AG10803 (cell line): ENCODE measurements at places on chromosomes 3 and 15.
A peak's percentile ranks its signal among the peaks of the same experiment; 100 is the strongest.

DNA sequence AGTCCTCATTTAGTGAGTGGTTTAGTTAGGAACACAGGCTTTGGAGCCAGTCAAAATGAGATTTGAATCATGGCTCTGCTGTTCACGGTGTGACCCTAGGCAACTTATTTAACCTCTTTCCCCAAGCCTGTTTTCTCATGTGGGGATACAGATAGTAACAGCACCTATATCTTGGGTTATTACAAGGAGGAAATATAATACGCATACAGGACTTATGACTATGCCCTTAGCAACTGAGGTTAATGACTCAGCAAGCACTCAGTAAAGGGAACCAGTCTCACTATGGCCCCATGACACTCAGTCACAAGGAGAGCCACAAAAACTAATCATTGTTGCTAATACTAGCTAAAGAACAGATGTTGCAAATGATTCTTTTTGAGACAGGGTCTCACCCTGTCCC, 45.9 kb downstream of the SUMF1 start:
- peak; percentile 29 for DNase-seq

- DNase-seq = no peak
Observed at GRCh38 chr15:58287891-58288290, 143.9 kb upstream of the LIPC start.

DNA sequence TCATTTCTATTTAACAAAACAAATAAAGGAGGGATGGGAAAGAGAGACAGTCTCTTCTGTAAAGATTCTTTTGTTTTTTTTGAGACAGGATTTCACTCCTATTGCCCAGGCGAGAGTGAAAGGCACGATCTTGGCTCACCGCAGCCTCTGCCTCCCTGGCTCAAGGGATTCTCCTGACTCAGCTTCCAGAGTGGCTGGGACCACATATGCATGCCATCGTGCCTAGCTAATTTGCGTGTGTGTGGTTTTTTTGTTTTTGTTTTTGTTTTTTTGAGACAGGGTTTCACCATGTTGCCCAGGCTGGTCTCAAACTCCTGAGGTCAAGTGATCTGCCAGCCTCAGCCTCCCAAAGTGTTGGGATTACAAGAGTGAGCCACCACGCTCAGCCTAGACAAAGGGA, 23.3 kb downstream of the STAG1 start:
- peak; percentile 96 for DNase-seq

- DNase-seq = no peak
Observed at GRCh38 chr3:168864107-168865021, 768.6 kb upstream of the GOLIM4 start.

- DNase-seq = no peak
Observed at GRCh38 chr3:9342696-9343095, 20.2 kb upstream of the THUMPD3 start.

DNA sequence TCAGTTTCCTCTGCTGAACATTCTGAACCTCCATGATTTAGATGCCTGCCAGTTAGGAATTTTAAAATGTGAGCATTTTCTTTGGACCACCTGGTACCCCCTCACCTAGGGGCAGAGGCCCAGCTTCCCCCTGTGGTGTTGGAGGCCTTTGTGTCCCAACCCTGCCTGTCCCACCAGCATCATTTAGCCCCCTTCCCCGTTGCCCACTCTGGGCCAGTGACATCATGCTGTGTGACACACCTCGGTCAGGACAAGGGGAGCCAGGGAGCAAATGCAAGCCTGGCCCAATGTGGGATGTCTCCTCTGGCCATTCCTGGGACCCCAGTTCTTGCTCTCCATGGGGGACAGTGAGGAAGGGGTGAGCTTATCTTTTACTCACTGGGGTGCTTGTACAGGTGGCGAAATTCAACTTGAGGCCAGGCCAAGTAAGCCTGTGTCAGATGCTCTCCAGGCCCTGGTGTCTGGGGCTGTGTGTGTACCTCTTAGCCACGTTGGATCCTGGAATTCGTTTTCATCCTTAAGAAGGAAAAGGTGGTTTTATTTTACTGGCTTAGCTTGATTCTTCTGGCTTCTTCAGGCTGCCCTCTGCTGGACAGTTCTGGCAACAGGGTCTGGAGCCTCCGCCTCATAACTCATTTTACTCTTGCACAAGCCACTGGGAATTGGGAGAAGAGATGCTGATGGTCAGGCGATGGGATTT, 49.7 kb upstream of the MYZAP start:
- peak; percentile 80 for DNase-seq

DNA sequence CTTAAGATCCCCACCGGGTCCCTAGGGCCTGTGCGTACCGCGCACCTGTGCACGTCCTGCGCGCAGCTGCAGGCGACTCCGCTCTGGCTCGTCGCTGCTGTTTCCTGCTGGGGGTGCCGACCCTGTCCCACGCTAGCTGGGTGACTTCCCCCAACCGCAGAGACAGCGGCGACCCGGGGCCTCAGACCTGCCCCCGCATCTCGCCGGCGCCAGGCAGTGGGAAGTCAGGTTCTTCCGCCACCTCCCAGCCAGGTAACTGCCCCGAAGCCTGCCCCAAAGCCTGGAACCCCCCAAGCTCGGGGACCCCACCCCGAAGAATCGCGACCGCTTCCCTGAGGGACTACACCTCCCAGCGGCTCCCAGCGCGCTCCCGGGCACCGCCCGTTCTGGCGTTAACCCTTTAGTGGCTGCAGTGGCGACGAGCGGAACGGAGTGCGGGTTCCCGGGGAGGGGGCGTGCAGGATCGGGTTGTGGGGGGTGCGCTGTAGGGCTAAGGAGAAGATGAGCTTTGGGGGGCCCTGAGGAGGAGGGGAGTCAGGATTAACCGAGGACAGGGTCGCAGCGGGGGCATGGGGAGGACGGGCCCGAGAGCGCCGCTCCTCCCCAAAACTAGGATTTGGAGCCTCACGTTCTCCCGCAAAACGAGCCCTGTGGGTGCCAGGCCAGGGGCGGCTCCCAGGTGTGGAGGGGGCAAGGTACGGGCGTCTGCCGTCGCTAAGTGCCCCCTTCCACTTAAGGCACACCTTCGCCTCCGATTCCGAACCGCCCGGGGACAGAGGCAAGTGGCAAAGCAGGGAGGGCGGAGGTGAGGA, 589 bp downstream of the NEIL1 start:
- DNase-seq = no peak

DNA sequence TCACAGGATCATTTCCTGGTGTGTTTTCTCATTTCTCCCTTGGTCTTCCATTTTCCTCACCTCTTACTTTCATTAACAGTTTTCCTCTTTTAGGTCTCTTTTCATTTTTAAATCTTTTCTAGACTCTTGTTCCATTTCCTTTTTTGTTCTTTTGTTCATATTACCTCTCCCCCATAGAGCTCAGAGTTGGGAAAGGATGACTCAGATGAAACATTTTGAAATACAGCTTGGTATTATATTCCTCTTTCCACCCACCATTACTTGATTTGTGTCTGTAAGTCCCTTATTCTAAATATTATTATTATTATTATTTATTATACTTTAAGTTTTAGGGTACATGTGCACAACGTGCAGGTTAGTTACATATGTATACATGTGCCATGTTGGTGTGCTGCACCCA, 153.1 kb downstream of the VGLL3 start:
- DNase-seq = no peak

DNA sequence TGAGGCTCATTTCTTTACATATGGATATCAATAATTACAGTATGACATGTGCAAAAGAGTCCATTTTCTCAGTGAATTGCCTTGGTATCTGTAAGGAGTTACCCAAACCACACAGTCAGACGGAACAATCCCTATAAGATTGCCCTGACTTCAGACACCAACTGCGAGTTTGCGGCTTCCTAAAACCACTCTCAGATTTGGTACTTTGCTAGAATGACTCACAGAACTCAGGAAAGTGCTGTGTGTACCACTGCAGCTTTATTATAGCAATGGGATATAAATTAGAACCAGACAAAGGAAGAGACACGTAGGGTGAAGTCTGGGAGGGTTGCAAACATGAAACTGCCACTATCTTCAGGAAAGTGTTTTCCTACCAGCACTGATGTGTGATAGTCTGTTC, 45.8 kb upstream of the ATP13A3 start:
- DNase-seq = peak; percentile 38

DNA sequence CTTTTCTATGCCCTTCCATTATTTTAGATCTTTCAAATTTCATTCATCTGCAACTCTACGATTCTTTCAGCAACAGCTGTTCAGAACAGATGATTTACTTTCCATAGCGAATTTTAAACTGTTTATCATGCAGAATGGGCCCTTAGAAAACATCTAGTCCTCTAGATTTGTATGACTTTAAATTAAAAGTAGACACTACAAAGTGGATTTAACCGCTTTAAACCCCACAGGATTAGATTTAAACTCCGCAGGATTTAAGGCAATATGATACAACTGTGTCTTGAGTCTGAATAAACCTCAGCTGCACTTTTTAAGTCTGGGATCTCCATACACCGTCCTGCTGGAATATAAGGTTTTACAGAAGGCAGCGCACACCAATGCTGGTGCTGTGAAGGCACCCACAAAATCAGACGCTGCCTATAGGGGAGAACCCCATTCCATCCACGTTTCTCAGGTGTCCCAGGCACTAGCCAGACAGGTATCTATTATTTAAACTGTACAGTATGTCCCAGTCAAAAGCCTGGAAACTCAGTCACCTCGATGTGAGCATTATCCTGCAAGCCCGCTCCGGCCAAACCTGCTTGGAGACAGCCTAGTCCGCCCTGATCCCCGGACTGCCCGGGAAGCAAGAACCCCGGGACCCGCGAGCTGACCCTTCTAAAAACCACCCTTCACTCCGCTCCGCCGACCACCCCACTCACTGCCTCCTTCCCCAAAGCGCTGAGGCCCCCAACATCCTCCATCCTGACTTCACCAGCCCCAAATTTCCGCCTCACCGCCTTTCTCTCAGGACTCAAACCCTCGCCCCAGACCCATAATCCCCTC, 768 bp downstream of the ANO10 start:
- peak; percentile 12 for DNase-seq

- peak; percentile 96 for DNase-seq
Observed at GRCh38 chr3:45547764-45548680, 46.5 kb upstream of the LIMD1 start.

- DNase-seq = no peak
Observed at GRCh38 chr15:44956388-44956787, at the start of gene TERB2. TERB2 (plus strand) TSS chr15:44956687; CDS start chr15:44956719, 32 bp downstream.

DNA sequence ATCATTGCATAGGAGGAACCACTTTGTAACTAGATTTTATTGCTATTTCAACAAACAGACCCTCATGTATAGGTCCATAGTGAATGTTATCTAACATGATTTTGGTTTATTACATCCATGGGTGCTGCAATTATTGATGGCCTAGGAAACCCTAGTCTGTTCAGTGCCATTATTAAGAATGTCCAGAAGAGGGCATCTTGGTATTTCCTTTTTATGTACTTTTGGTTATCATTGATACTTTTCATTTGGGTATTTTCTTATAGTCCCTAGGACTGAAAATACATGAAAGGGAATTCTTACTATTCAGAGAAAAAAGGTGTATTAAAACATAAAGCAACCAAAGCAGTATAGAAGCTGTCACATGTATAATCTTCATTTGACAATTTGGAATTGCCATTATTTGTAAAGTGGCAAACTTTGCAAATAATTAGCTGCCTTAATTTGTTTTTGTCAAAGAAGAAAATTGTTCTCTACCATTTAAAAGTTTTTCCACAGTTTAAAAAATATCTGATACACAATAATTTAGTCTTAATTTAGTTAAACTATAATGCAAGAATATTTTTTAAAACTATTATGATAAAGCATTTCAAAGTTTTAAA, 48.7 kb downstream of the CNOT10 start:
- DNase-seq = peak; percentile 42

- DNase-seq = peak; percentile 25
Observed at GRCh38 chr3:72214066-72214951, 429.4 kb upstream of the PROK2 start.

- DNase-seq = no peak
Observed at GRCh38 chr15:25789616-25789999, 73.5 kb downstream of the ATP10A start.

DNA sequence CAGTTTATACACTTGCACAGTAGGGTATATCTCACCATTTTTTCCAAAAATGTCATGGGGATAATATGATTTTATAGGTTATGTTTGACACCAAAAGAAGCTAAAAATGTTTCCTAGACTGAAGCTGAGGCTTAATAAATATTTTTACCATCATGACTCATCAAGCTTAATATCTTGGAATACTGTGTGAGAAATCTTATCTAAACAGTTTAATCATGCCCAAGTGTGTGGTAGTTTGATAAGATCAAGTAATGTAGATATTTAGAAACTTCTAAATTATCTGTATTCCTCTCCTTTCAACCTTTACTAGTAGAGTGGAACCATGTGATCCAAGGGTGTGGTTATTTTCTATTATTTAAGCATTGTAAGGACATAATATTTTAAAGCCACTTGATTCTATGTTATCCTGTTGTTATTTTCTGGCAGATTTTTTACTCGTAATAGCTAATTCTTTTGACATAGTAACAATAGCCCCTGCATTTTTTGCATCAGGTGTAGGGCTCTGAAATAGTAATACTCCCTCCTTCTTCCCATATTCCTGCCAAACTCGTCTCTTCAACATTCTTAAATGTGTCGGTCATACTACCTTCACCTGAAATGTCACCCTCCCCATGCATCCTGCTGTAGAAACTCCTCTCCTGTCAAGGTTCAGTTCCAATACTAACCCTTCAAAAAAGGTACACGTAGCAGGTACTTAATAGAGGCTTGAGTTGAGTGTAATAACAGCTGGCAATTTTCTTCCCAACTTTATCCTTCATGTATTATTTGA, 729.6 kb downstream of the NLGN1 start:
- DNase-seq = no peak
